ENCODE measurements at places on chromosomes 2 and 18.

DNA sequence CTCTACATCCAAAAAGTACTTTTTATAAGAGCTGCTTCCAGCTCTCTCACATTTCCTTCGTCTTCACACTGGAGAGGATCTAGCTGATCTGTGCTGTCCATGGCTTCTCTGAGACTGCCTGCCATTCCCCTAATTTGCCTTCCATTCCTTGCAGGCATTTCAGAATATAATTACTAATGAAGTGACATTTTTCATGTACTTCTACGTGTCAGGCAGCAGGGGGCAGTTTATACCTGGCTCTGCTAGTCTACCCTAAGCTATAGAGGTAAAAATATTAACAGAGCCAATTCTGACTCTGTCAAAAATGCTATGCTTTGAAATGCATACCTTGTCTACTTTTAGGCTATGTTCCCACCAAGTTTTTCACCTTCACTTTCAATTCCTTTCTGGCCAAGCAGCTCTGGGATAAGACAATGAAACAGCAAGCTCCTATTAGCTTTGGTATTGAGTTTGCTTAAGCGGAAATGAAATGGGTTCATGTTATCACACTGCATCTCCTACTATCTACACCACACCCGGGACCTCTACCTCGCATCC, 81.9 kb downstream of the MEP1B start:
- no peak for DNase-seq

- DNase-seq: no peak
Measured at GRCh38 chr2:104889960-104890684, 36.2 kb downstream of the POU3F3 start.

DNA sequence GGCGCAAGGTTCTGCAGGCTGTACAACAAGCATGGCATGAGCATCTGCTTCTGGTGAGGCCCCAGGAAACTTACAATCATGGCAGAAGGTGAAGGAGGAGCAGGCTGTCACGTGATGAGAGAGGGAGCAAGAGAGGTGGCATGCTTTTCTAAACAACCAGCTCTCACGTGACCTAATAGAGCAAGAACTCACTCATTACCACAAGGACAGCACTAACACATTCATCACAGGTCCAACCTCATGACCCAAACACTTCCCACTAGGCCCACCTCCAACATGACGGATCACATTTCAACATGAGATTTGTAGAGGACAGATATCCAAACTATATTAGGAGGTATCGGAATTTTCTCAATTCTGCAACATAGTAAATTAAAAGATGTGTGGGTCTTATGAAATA, 108.8 kb upstream of the DLX2 start:
- no peak for DNase-seq

- DNase-seq: no peak
Measured at GRCh38 chr2:190540048-190540447, 5.5 kb upstream of the NEMP2 start.

- no peak for DNase-seq
Measured at GRCh38 chr18:25587545-25587944, 235.6 kb upstream of the ZNF521 start.

DNA sequence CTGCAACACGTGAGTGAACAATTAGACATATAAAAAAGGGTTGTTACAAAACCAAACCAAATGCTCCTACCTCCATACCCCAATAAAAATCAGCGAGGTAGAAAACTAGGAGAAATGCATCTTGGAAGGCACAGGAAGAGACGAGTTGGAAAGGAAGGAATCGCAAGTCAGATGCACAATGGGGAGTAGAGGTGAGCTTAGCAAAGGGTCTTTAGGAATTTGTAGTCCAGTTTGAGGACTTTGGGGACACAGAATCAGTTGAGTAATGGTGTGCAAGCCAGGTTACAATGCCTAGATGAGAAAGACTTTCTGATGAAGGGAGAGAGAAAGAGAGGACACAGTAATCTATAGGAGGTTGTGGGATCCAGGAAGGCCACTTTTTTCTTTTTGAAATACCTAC, 35.7 kb downstream of the XRCC5 start:
- DNase-seq: no peak

GRCh38 chr2:215437614-215438013, 1.7 kb upstream of the FN1 start:
- DNase-seq: no peak

DNA sequence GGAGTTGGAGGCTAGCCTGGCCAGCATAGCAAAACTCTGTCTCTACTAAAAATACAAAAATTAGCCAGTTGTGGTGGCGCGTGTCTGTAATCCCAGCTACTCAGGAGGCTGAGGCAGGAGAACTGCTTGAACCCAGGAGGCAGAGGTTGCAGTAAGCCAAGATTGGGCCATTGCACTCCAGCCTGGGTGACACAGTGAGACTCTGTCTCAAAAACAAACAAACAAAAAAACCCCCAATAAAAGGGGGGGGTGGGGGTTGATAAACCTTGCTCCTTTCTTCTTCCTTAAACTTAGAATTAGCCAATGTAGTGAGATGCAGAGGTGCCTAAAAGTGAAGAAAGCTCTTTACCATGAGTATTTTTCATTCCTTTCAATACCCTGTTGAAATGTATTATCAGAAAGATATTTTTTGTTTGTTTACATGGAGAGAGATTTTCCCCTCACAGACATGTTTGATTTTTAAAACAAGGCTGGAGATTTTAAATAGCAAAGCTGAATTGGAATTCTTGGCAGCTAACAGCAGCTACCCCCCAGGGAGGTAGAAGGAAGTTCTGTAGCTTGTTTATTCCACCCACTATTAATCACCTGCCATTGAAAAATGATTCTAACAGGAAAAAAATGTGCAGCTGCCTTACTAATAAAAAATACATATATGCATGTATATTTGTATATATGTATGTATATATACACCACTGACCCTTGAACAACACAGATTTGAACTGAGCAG, 48.6 kb downstream of the GYPC start:
- DNase-seq: no peak

DNA sequence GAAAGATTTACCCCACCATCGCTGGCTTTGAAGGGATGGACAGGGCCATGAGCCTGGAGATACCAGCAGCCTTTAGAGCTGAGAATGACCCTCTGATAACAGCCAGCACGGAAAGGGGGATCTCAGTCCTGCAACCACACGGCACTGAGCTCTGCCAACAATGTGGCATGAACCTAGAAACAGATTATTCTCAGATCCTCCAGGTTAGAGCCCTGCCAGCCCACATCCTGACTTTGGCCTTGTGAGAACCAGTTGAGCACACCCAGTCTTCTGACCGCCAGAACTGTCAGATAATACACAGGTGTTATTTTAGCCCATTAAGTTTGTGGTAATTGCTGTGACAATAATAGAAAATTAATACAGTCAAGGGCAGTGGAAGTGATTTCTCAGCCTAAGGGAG, 9.4 kb upstream of the GNLY start:
- no peak for DNase-seq

GRCh38 chr18:961644-962355, 57.1 kb downstream of the ADCYAP1 start:
- no peak for DNase-seq

- DNase-seq: no peak
Measured at GRCh38 chr2:70987386-70987785, 7.3 kb downstream of the TEX261 start.

DNA sequence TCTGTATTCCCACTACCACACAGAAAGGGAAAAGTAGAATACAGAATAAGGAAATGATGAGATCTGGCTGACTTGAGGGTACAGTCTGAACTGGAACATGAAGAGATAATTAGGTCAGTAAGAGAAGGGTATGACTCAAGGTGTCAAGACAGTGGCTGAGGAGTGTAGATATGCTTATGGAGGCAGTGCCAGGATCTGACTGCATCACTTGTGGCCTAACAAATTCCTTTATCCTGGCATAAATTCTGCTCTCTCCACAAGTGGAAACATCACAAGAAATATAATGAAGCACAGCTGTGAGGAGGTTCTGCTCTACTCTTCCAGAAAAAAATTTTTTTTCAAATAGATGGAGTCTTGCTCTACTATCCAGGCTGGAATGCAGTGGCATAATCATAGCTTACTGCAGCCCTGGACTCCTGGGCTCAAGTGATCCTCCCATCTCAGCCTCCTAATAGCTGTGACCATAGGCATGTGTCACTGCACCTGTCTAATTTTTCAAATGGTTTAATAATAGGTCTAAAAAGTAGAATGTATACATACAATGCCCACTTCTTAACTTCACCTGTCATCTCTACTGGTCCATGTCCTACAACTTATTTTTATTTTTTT, 85.3 kb downstream of the C2orf74 start:
- DNase-seq: no peak

DNA sequence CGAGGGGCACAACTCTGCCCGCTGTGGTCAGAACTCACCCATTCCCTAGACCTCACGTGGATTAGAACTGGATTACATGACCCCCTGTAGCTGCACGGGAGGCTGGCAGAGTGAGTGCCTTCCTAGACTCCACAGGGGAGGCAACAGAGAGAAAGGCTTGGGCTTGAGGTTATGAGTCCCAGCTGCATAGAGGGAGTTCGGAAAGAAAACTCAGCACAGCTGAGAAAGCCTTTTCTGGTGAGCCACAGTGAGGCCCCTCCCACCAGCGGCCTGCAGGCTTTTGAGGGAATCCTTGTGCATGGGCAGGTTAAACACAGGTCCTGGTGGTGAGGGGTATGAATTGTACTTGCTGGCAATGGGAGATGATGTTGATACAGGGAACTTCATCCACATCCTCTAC, 217.3 kb downstream of the FHOD3 start:
- no peak for DNase-seq

GRCh38 chr2:139033300-139033699, 253.1 kb upstream of the NXPH2 start:
- DNase-seq: no peak

- no peak for DNase-seq
Measured at GRCh38 chr2:45840481-45840880, 189.0 kb downstream of the PRKCE start.

DNA sequence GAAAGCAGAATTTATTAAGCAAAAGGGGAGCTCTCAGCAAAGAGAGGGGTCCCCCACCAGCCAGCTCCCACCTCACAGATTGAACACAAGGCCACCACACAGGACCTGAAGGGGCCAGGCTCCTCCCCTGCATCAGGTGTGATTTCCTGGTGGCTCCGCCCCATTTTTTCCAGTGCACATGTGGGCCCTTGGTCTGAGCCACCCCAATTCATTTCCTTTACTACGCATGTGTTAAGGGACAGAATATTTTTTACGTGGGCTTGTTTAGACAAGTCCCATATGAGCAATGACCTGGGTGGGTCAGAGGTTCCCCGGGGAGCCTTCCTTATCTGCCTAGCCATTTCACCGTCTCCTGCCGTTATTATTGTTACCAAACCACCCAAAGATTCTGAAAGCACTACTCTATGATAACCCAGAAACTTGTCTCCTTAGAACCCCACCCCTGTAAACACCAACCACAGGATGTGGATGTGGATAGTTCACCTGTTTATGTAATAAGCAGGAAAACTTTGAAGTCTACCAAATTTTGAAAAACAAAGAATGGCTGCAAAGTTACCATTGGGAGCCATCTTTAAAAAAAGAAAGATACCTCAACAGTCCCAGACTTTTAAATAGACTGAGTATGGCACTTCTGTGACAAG, 191.7 kb downstream of the CD226 start:
- no peak for DNase-seq

DNA sequence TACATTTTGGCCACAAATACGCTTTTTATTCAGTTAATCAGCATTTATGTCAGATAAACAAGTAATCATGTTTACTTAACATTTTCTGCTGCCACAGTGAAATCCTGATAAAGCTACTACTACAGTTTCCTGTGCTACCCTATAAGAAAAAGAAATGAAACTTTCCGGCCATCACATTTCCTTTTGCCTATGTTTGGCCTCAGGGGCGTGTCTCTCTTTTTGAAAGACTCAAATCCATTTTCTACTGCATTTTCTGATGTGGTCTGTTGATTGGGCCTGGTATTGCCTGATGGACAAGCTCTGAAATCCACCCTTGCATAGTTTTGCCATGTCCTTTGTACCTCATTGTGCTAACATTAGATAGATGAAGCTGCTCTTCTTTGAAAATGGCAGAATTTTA, 152.6 kb downstream of the AGPS start:
- DNase-seq: no peak

GRCh38 chr2:8380026-8380425, 301.8 kb upstream of the ID2 start:
- DNase-seq: no peak

DNA sequence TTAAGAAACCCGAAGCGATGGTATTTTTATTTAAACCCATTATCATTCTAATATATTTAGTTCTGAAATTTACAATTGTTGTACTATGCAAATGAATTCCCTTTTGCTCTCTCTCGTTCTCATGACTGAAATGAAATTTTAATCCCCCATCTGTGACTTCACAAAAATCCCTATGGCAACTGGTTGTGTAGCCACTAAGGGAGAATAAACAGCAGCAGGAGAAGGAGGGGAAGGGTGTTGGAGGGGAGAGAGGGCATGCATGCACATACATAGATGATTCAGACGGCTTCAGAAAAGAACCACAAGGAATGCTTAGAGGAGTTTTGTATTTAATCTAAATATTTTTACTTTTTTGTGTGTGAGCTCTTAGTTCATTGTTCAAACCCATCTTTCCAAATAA, 36.8 kb downstream of the CPS1 start:
- no peak for DNase-seq

GRCh38 chr18:75075429-75075841, 133.5 kb downstream of the PTGR3 start:
- no peak for DNase-seq

DNA sequence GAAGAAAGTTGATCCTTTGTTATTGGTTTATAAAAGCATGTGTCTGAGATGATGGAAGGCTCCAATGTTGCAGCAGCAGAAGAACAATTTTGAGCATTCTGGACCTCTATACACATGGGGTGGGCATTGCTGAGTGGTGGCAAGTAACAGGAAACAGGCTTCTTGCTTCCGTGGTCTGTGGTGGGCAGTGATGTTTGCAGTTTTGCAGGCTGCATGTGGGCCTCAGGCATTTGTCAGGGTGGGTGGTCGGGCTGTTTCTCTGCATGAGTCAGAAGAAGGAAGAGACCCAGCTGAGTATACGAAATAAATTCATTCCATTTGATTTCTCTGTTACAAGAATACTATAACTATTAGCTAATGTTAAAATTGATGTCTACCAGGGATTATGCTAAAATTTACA, 239.5 kb upstream of the COL3A1 start:
- DNase-seq: no peak

DNA sequence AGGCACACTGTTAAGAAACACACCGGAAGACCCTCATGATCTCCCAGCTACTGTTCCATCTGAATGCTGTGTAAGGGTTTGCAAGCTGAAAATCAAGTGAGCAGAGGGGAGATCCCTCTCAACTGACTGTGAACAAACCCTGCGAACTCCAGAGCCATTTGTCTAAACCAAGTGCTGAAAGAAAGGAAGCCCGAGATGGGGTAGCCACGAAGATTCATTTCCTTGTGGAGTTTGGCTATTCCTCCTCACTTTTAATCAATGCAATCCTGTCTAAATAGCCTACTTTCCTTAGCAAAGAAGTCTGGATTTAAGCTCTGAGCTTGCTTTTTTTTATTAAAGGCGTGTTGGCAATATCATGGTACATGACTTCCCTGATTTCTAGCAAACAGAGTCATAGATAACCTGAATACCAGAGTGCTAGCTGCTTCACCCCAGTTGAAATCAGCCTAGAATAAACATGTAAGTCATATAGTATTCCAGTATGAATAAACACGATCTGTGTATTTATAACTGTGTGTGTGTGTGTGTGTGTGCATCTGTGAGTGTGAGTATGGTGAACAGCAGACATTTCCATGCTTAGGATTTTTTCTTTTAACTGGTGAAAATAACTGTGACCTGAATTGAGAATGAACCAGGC, 365.2 kb downstream of the ZNF521 start:
- no peak for DNase-seq

Data from posterior cingulate gyrus (tissue), 11 donors.